ENCODE measurements at places on chromosomes 5 and 9. TPM values are rescaled to one million over a fixed set of nuclear protein-coding genes. Genes with fewer than 3 reads are reported as not detected.

SPAG8 gene
- 0.92 TPM for total RNA-seq

ECSCR gene
- total RNA-seq, result not detected

SPINK5 gene
- not detected for total RNA-seq

PCDHGB7 gene
- total RNA-seq, result not detected

SLC27A6 gene
- not detected for total RNA-seq

NTRK2 gene
- not detected for total RNA-seq

IGFBPL1 gene
- total RNA-seq, result not detected

All from CD8-positive, alpha-beta T cell (primary cell).